ENCODE measurements at places on chromosomes 6 and 20.

DNA sequence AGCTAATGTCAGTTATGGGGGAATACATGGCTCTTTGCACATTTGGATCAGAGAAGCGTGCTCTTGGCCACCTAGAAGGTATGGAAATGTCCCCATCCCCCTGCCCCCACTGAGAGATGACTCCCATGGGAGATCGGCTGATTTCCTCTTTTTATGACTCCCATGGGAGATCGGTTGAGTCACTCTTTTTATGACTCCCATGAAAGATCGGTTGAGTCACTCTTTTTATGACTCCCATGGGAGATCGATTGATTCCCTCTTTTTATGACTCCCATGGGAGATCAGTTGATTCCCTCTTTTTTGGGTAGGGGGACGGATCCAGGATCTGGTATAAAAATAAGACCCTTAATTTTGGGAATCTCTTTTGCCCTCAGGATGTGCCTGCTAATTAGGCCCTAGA lies 10.3 kb upstream of the TAAR9 start:
- no peak for DNase-seq

DNA sequence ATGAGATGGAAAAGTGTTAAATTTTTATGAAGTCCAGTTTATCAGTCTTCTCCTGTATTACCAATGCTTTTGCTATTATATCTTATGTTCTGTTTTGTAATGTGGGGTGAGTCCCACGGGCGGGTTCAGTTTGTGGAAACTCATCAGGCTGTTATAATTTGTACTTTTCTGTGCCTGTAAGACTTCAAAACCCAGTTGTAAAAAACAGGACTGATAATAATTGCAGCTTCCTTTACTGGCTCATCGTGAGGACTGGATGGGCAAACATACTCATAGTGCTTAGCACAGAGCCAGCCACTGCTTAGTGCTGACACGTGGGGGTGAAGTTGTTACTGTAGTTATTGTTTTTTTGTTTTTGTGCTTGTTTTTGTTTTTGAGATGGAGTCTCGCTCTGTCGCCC lies 45.6 kb downstream of the TGM2 start:
- DNase-seq = no peak

GRCh38 chr6:56528412-56528841 lies 114.3 kb downstream of the DST start:
- DNase-seq = no peak

DNA sequence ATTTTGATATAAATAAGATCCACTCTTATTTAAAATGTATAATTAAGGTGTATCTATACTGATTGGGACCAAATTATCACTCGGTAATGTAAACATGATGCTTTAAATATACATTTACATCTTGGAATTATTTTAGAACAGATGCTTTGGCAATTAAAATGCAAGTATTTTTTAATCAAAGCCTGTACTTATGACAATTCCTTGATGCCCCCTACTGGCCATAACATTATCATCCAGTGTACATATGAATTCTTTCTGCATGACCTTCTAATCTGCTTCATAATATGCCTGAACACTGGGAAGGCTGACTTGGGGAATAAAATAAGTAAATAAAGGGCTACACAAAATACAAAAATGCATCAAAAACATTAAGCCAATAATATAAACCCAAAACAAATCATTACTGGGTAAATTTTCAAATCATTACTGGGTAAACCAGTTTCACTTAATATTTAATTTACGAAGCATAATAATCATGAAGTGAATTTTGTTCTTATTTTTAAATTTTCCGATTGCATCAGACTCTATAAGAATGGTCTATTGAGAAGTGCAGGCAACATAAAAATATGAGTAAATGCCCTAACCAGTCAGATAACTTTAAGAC lies 65.1 kb downstream of the CGA start:
- no peak for DNase-seq

Measured in stimulated activated CD4-positive, alpha-beta T cell treated with anti-CD3 and anti-CD28 coated beads, Interleukin-4, amount 100 ng/mL, for 1 hour (primary cell).